ENCODE measurements at places on chromosomes 5 and 9.

- DNase-seq: no peak
These were observed 54.2 kb upstream of the EGFL7 start for GRCh38 chr9:136608348-136609159.

GRCh38 chr9:105864248-105864898, 170.0 kb downstream of the TMEM38B start:
- DNase-seq: no peak

DNA sequence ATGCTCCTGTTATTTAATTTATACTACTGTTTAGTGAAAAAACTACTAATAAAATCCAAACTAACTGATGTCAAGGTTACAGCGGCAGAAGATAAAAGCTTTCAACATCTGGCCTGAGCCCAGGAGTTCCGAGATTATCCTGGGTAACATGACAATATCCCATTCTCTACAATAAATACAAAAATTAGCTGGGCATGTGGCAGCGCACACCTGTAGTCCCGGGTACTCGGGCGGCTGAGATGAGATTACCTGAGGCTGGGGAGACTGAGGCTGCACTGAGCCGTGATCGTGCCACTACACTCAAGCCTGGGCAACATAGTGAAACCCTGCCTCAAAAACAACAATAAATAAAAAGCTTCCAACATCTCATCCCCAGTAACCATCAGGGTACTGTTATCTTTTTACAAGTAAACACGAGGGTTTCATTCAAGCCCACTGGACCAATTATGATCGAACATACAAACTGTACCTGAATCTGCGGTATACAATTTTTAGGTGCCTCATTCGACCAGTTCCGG, 1.3 kb downstream of the RPL37 start:
- no peak for DNase-seq

DNA sequence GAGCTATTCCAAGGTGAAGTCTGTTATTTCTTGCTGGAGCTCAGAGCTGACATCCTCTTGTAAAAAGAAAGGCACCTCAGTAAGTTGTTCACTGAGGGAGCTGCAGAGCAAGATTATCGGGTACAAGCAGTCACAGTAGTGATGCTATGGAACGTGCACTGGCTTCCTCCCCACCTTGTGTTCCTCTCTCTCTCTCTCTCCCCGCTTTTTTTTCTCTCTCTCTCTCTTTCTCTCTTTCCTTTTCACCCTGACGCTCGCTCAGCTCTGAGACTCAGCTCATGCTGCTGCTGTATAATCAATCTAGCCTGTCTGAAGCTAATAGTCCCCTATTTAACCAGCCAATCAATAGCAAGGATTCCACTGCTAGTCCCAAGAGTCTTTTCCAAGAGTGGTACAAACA, 587.6 kb upstream of the CDH18 start:
- DNase-seq: no peak

GRCh38 chr5:150540615-150541396, 32.9 kb downstream of the NDST1 start:
- DNase-seq: no peak

DNA sequence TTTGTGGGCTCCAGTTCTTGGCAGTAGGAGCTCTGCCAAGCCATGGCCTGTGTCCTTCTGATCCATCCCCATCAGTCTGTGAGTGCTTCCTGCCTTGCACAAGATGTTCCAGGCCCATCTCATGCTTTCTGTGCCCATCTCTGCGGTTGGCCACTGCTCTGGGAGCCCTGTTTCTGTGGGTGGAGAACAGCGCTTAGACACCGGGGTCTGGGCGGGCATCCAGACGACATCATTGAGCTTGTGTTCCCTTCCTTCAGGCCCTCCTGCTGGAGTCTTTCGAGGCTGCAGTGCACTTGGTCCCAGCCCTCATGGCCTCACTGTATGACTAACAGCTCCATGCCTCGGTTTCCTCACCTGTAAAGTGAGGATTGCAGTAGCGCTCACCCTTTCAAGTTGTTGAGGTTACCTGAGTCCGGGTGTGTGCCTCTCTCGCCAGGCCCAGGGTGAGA, 14.9 kb upstream of the CARD19 start:
- DNase-seq: no peak

GRCh38 chr9:107137495-107138202, 145.4 kb upstream of the RAD23B start:
- DNase-seq: no peak

DNA sequence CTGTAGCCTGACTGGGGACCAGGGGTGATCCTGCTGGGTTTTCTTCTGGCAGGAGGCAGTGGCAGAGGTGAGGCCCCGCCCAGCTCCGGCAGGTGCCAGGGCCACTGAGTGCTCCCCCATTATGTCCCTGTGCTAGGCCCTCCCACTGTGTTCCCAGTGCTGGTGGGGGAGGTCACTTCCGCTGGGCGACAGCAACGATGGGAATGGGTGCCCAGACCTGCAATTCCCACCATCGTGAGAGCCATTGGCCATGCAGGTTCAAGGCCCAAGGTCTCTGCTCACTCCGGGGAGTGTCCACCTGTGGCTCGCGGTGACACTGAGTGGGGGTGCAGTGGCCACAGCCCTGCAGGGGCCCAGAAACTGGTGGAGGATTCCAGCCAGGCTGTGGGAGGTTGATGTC, 98.6 kb downstream of the RXRA start:
- no peak for DNase-seq

GRCh38 chr5:147567917-147568598, 58.2 kb upstream of the DPYSL3 start:
- no peak for DNase-seq

DNA sequence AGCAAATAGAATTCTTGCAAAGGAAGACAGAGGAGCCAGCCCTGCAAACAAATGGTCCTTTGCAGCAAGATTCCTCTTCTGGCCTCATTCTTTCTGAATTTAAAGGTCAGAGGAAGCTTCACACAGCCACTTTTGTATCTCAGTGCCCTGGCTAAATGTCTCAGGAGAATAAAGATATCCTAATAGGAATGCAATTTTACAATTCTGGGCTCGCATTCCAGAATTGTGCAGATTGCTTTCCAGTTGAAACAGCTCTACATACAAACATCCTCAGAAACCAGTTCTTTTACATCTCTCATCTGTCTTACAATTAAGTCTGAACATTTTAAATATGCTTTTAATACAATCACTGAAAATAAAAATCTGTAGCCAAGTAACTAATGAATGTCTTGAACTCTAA, 14.6 kb upstream of the ACOT12 start:
- DNase-seq: no peak

- DNase-seq: no peak
These were observed 38.3 kb upstream of the TGFBR1 start for GRCh38 chr9:99066571-99066970.

DNA sequence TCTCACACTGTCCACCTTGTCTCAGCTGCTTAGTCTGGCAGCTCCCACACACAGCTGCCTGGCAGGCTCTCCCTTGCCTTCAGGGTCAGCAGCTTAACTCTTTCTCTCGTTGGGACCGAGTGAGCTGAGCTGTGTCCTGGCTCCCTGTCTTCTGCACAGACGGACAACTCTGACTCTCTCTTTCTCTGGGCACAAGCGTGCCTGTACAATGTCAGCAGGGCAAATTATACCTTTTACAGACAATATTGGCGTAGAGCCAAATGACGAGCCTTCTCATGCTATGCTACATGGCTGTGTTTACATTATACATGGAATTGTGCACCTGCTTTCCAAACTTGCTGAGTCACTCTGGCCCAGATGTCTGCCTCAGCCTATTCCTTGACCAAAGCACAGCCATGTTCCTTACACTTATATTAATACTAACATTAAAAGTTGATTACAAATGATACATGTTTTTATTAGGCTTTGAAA, 188.6 kb downstream of the CYLC2 start:
- DNase-seq: no peak

Data from stimulated activated CD4-positive, alpha-beta T cell treated with anti-CD3 and anti-CD28 coated beads, Interleukin-4, amount 100 ng/mL, for 4 hours (primary cell).